Stimulated activated CD8-positive, alpha-beta memory T cell treated with anti-CD3 and anti-CD28 coated beads, Interleukin-4, amount 100 ng/mL, for 24 hours (primary cell): ENCODE measurements at places on chromosomes 6 and 20.

- DNase-seq = no peak
Observed at GRCh38 chr20:36010825-36011224, 42.4 kb downstream of the CNBD2 start.

DNA sequence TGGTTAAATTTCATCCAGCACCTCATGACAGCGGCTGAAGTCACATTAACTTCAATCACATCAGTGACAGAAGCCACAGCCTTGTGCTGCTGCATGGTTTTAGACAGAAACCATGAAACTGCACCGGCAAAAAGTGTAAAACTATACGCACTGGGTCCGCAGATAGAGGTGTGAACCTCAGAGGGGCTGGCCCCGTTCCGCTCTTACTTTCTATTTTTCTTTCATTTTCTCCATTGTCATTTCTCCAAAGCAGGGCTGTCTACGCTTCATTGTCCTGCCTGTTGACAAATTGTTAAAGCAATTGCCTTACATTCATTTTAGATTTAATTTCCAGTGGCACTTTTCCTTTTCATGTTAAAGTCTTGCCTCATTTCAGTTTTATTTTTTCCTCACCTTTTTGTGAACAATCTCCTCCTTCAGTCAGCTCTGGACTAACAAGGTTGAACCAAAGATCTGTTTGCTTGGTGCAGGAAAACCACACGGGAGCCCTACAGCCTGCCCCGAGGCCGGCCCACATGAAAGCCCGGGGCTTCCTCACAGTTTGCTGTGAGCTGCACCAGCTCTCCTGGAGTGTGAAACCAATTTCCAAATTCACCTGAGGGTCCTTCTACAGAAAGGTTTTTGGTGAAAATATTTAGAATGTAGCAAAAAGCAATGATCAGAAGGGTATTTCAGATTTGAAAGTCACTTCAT, 63.7 kb downstream of the PRR18 start:
- DNase-seq = no peak

- no peak for DNase-seq
Observed at GRCh38 chr20:61516346-61517208, 264.5 kb downstream of the CDH4 start.

DNA sequence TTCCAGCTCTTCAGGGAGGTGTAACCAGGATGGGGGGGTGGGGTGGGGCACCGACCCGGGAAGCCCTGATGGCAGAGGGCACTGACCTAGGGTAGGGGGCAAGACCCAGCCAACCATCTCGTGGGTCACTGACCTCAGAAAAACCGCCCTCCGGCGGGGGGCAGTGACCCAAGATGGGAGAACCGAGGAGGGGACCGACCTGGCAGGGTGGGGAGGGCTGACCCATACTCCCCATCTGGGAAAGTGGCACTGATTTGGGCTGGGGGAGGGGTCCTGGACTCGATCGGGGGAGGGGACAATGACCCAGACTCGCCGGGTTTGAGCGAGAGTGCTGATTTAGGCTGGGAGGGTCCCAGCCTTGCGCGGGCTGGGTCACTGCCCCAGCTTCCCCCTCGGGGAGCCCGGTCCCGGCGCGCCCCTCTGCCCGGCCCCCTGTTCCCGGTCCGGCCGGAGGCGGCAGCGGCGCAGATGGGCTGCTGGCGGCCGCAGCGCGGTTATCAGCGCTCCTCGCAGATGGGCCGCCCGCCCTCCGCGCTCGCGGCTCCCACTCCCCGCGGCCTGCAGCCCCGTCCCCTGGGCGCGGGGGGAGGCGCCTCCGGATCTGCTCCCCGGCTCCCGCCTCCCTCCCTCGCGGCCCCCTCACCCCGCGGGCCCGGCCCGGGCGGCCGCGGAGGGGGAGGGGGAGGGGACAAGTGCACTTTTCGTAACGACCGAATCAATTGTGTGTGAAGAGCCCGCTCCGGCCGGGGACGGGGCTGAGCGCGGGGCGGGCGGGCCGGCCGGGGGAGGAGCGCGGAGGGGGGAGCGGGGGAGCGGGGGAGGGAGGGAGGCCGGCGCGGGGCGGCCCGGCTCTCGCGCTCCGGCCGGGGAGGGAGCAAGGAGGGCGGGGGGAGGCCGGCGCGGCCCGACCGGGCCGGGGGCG, 2.2 kb downstream of the NOL4L start:
- no peak for DNase-seq

- no peak for DNase-seq
Observed at GRCh38 chr20:61493798-61494305, 241.8 kb downstream of the CDH4 start.
